ENCODE measurements at places on chromosomes 11 and 22. TPM values are rescaled to one million over a fixed set of nuclear protein-coding genes. Genes with fewer than 3 reads are reported as not detected.

The SNX15 gene
- total RNA-seq, result 15.6 TPM

The OR51I1 gene
- total RNA-seq, result 1.1 TPM

The UBQLN3 gene
- total RNA-seq, result not detected

The GDPD4 gene
- total RNA-seq, result not detected

The GCAT gene
- 61.3 TPM for total RNA-seq

The SCYL1 gene
- 55.1 TPM for total RNA-seq

- no peak overlapping the region for H3K27ac ChIP-seq
- no peaks in the 10 kb centered on the region for H3K36me3 ChIP-seq
- peaks cover 20% of the 10 kb centered on the region for H3K4me1 ChIP-seq
- H3K27me3 ChIP-seq, result peaks cover 59% of the 10 kb centered on the region
Observed at GRCh38 chr11:111541254-111542061, 938 bp downstream of the LAYN start.

- no peak overlapping the region for H3K4me3 ChIP-seq
- H3K27ac ChIP-seq, result no peak overlapping the region
- no peaks in the 10 kb centered on the region for H3K36me3 ChIP-seq
- no peaks in the 10 kb centered on the region for H3K27me3 ChIP-seq
Observed at GRCh38 chr11:10019906-10020682, 273.9 kb downstream of the SBF2 start.

GRCh38 chr11:96306933-96307775 lies 35.8 kb downstream of the MAML2 start:
- peaks cover 40% of the 10 kb centered on the region for H3K4me1 ChIP-seq
- peak; percentile 62 for DNase-seq
- no peaks in the 10 kb centered on the region for H3K36me3 ChIP-seq
- peak overlapping the region; percentile 46 for H3K27ac ChIP-seq
- H3K4me3 ChIP-seq, result peak overlapping the region; percentile 37

DNA sequence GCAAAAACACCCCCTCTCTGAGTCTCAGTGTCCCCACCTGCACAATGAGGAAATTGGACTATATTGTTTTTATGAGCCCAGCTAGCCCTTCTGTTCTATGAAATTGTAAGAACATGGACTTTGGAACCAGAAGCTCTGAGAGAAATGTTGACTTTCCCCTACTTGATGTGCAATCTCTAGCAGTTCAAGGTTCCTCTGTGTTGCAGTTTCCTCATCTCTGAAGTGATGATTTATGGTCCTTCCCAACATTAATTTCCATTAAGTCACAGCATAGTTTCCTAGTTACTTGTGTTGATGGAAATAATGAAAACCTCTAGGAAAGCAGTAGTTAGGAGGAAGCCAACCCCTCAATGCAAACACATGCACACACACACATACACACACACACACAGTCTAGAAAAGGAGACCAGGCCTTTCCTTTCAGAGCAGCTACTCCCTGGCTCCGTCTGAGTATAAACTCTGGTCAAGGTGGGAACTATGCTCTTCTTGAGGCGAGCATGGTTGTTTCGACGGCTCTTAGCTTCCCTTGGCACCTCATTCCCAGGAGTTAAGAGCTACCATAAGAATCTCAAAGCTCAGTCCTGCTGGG lies 518.4 kb downstream of the SOX6 start:
- no peak for DNase-seq
- no peak overlapping the region for H3K4me3 ChIP-seq
- H3K27ac ChIP-seq, result no peak overlapping the region
- peaks cover 7% of the 10 kb centered on the region for H3K4me1 ChIP-seq

- 0 out of 2 replicates have a peak, but pooled peaks cover 10% of the 10 kb centered on the region for H3K4me1 ChIP-seq
- DNase-seq, result no peak
- H3K36me3 ChIP-seq, result no peaks in the 10 kb centered on the region
- no peaks in the 10 kb centered on the region for H3K27me3 ChIP-seq
Observed at GRCh38 chr11:70113801-70114200, 35.7 kb downstream of the ANO1 start.

DNA sequence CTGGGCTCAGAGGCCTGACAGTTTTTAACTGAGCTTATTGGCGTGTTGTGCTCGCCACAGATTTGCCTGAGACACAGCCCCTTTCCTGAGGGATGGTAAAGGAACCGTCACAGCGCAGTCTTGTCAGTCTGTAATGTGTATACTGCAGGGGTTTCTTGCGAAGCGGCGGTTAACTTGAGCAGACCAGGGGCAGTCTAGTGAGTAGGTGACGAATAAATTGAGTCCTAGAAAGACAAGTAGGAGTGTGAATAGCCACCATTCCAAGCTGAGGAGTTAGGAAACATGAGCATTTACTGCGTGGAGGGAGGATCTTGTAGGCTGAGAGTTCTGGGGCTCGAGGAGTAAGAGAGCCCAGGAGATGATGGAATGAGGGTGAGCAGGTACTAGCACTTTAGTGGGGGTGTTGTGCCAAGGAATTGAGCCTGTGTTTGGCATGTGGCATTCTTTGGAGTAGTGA lies 1.4 kb downstream of the MED15 start:
- no peak for DNase-seq
- H3K36me3 ChIP-seq, result no peaks in the 10 kb centered on the region
- peak overlapping the region; percentile 76 for H3K4me3 ChIP-seq
- H3K27ac ChIP-seq, result peak overlapping the region; percentile 60
- H3K4me1 ChIP-seq, result peaks cover 32% of the 10 kb centered on the region

GRCh38 chr22:47356511-47357011 lies 594.1 kb downstream of the TBC1D22A start:
- no peaks in the 10 kb centered on the region for H3K4me1 ChIP-seq
- H3K36me3 ChIP-seq, result no peaks in the 10 kb centered on the region
- H3K27ac ChIP-seq, result no peak overlapping the region
- DNase-seq, result no peak

Data from GM23338 (cell line).